ENCODE measurements at places on chromosomes 13 and 19.
A peak's percentile ranks its signal among the peaks of the same experiment; 100 is the strongest.

- no peak for DNase-seq
Measured at GRCh38 chr13:20337884-20338551, 105.9 kb upstream of the GJB6 start.

DNA sequence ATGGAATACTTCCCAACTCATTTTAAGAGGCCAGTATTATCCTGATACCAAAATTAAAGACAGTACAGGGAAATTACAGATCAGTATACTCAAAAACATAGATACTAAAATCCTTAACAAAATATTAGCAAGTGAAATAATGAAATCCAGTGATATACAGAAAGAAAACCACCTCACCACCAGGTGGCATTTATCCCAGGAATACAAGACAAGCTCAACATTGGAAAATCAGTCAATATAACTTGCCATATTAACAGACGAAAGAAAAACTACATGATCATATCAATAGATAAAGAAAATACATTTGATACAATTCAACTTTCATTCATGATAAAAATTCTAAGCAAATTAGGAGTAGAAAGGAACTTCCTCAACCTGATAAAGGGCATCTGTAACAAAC, 6.7 kb upstream of the GNA15 start:
- DNase-seq = no peak

- no peak for DNase-seq
Measured at GRCh38 chr19:44574186-44574950, 39.0 kb upstream of the IGSF23 start.

DNA sequence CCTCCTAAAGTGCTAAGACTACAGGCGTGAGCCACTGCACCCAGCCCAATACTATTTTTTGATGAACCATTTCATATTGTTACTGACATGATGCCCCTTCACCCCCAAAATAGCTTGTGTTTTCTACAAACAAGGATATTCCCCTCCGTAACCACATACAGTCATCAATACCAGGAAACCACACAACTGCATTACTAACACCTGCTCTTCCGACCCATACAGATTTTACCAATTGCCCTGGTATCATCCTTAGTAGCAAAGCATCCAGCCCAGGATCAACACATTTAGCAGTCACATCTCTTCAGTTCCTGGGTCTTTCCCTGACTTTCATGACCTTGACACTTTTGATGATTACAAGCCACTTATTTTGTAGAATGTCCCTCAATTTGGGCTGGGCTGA, 33.6 kb downstream of the KCTD15 start:
- no peak for DNase-seq

- no peak for DNase-seq
Measured at GRCh38 chr13:31913459-31913858, 118.1 kb upstream of the FRY start.

DNA sequence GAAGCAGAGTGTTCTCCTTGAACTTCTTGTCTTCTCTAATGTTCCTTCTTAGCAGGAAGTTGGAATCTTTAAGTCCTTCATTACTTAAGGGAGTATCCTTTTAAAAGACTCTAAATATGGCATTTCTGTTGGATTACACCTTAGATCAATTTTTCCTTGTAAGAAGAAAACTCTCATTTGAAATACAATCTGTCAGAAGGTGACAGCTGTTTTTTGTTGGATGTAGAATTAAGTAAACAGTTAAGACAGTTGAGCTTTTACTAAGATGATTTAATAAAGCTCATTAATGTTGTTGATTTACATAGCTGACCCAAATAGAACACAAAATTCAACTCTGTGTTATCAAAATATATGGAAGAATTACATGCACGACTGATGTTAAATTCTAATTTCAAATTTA, 16.7 kb upstream of the MBNL2 start:
- no peak for DNase-seq

DNA sequence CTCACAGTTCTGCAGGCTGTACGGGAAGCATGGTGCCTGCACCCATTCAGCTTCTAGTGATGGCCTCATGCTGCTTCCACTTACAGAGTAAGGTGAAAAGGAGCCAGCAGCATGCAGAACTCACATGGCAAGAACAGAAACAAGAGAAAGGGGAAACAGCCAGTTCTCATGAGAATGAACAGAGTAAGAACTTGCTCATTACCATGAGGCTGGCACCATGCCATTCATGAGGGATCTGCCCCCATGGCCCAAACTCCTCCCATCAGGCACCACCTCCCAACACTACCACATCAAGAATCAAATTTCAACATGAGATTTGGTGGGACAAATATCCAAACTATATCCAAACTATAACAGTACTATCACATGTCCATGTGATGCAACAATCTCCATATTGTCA, 72.1 kb downstream of the KATNAL1 start:
- no peak for DNase-seq

DNA sequence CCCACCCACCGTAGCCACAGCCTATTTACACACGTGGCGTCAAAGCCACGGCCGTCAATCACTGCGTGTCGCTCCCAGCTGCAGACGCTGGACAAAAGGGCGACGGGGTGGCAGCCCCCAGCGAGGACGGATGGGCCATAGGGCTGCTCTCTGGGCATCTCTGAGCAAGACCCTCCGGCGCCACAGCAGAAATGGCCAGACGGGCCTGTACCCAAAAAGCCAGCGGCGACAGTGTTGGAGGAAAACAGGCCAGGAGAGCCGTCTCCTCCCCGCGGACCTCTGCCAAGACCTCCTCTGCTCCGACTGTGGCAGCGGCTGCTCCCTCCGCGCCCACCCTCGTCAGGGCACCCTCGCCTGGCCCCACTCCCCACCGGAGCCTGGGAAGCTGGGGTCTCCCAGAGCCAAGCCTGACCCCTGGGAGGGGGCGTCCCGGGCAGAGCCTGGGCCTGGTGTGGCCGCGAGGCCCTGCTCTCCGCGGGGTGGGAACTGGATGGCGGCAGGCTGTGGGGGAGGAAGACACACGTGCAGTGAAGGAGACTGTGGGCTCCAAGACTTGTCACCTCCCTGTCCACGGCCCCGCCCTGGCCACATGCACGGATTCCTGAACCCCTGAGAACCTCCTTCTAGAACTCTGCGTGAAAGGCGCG, 2.7 kb downstream of the C2CD4C start:
- DNase-seq = peak; percentile 63

DNA sequence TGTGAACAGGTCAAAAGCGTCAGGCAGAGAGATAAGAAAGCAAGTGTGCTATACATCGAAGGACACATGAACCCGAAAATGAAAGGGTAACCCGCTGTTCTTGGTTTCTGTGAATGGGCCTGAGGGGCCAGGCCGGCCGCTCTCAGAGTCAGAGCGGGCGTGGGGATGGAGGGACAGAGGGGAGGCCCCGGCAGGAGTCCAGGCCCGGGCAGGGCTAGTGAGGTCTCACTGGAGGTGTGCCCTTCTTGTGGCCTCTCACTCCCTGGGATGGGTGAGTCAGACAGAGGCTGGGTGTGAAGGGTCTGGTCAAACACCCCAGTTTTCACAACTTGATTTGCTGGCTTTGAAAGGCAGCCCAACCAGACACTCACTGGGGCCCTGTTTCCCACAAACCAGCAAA, 17.4 kb upstream of the NDUFS7 start:
- no peak for DNase-seq

DNA sequence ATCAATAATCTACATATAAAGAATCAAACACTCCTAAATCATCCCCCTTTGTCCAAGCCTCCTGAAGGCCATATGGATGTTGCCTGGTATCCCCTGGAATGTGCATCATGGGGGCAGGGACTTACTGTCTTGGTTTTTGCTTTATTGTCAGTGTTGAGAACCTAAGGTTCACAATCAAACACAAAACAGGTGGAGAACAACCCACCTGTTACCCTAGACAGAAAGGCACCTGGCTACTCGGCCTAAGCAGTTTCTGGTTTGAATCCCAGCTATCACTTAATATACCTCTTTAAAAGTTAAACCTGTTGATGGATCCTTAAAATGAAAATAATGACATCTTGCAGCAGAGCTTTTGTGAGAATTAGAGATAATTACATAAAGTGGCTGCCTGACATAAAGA, 68.9 kb downstream of the DCLK1 start:
- no peak for DNase-seq

Measured in upper lobe of right lung (tissue), 1 donor.